ENCODE measurements at places on chromosomes 12 and 14.

DNA sequence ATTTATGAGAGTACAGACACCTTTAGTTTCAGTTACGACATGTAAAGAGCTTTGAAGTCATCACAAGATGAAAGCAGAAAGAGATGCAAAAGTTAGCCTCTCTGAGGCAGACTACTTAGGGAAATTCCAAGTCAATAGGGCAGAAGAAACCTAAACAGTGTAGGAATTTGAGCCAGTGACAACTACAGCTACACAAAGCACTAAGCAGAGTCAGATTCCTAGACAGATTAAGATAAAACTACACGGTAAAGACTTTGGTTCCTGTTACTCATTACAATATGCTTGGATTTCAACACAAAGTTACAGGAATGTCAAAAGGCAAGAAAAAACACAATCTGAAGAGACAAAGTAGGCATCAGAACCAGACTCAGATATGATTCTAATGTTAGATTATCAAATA is 1302.3 kb downstream of the FSCB start:
- no peak for DNase-seq

GRCh38 chr14:92551044-92551841 is 37.7 kb downstream of the RIN3 start:
- DNase-seq: no peak

- DNase-seq: no peak
Observed at GRCh38 chr12:13149411-13149810, 45.9 kb upstream of the GSG1 start.

- no peak for DNase-seq
Observed at GRCh38 chr12:46160101-46160980, 108.5 kb downstream of the SLC38A1 start.

GRCh38 chr14:94768521-94769390 is 1.2 kb downstream of the GSC start:
- DNase-seq: peak; percentile 84

- peak; percentile 99 for DNase-seq
Observed at GRCh38 chr14:76918782-76919394, 92.7 kb downstream of the LRRC74A start.
